HFF-Myc (cell line): ENCODE measurements at places on chromosomes 5 and 9.

- no peak for DNase-seq
Observed at GRCh38 chr5:167309941-167310517, 981.4 kb upstream of the WWC1 start.

DNA sequence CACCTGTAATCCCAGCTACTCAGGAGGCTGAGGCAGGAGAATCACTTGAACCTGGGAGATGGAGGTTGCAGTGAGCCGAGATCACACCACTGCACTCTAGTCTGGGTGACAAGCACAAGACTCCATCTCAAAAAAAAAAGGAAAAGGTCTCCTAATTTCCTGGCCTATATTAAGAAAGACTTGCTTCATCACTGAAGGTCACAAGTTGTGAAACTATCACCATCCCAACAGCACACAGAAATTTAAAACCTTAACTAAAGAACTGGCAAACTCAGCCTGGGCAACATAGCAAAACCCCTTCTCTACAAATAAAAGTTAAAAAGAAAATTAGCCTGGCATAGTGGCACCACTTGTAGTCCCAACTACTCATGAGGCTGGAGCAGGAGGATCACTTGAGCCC is 17.2 kb downstream of the FRMD3 start:
- no peak for DNase-seq

DNA sequence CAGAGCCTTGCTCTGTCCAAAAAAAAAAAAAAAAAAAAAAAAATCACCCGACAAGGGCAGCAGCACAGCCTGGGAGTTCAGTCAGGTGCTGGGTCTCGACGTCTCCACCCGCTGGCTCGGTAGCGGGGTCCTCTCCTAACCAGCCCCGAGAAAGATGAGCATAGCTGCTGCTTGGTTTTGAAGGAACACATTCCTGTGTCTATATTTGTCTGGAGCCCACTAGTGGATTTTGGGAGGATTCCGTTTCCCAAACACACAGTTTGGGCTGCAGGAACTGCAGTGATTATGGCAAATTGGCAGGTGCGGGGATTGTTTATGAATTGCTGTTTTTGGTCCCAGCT is 1.2 kb downstream of the OTULINL start:
- no peak for DNase-seq

GRCh38 chr5:89471541-89471940 is 588.6 kb upstream of the MEF2C start:
- peak; percentile 2 for DNase-seq

GRCh38 chr9:111731928-111732327 is 62.8 kb downstream of the SHOC1 start:
- DNase-seq: no peak

DNA sequence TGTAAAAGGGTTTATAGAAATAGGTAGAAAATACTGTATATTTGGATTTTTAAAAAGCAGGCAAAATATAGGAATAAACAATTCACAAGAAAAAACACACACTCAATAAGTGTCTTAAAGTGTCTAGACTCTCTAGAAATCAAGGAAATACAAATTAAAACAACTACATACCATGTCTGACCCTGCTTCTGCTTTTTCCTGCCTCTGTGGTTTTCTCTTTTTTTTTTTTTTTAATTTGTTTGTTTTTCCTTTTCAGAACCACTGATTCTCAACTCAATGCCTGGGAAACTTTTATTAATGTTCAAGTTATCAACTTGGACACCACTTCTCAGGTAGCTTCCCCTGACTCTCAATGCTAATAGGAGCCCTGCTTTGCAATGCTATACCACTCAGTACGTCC is 25.5 kb upstream of the TAS2R1 start:
- no peak for DNase-seq

DNA sequence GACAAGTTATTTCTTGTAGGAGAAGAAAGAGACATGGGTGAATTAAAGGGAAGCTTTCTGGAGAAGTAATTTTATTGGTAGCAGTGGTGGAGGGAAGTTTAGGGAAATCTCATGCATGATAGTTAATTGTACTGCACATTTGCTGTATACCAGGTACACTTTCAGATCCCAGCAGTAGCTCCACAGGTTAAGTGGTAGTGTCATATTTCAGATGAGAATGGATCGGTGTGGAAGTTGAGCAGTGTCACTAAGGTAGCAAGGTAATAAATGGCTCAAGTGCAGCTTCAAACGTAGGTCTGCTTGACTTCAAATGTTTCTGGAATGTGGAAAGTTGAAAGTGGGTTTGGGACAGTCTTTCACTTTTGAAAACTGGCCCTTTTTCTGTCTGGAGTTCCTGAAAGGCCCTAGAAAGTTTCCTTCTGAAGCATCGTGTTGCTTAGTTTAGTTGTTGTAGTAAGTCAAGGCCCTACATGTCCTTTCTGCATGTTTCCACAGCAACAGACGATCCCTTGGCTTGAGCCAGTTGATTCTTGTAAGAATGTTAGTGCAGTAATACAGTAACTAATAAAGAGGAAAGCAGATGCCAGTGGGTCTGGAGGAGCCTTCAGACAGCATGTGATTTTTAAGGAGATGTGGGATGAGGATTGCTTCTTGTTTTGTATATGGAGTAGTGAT is 3.7 kb downstream of the CLTA start:
- DNase-seq: no peak

DNA sequence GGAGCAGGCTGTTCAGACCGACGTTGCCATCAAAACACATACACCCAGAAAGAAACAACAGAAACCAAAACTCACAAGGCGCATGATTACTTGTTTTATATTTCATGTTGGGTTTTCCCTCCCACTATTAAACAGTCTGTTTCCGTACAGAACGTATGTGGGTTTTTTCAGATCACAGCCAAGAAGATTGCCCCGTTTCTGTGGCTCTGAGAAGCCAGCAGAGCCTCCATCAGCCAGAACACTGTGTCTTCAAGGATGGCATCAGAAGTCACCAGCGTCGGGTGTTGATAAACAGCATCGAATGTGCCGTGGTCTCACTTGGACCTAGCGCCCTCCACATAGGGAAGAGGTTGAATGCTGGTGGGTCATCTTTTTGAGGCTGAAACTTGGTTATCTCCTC is 42.8 kb downstream of the FAM78A start:
- no peak for DNase-seq

DNA sequence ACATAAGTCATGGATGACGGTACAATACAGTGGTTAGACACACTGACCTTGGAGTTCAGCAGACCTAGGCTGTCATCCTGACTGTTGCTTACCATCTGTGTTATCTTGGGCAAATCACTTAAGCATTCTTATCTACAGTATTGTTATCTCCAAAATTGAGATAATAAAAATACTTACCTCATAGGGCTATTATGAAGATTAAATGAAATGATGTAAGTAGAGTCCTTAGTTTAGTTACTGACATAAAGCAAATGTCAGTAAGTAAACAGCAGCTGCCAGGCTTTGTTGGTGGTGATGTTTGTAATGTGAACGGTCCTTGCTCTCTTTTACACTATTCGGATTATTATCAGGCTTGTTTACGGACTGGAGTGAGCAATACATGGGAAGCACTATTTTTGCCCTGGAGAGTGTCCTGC is 107.3 kb upstream of the DPYSL3 start:
- no peak for DNase-seq

- DNase-seq: no peak
Observed at GRCh38 chr5:149071756-149072155, 8.9 kb upstream of the SH3TC2 start.

DNA sequence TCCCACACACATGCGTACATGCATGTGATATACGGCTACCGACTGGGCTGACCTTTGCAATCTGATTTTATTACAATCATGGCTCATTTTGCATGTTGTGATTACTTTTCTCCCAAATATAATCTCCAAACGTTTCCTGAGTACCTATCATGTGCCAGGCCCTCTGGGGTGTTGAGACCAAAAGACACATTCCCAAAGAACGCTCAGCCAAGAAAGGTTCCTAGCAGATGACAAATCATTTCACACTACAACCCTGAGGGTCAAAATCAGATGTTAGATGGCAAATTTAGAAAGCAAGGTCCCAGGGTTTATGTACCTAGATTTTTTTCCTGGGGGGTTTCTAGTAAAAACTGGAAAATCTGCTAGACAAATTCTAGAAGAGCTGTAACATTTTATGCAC is 32.4 kb upstream of the SLC25A51 start:
- DNase-seq: no peak

- no peak for DNase-seq
Observed at GRCh38 chr9:89891221-89891590, 286.4 kb downstream of the GADD45G start.

DNA sequence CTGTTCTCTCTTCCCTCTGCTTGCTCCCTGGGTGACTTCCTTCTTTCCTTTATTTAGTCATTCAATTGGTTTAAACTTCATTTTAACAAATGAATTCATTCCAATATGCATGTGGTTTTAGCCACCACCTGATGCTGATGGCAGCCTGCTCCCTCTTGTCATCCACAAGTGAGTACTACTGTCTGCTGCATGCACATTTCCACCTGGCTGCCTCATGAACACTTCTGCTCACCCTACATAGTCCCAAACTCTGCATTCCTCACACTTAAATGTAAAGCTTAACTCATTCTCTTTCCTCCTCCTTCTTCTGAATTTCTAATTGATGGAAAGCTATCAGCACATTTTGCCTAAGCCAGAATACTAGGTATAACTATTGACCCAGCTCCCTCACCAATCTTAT is 184.7 kb upstream of the ZNF462 start:
- DNase-seq: no peak

GRCh38 chr5:94240134-94240533 is 378.3 kb downstream of the KIAA0825 start:
- DNase-seq: no peak
